Fibroblast of upper back skin (primary cell): ENCODE measurements at places on chromosomes 11 and 22.

DNA sequence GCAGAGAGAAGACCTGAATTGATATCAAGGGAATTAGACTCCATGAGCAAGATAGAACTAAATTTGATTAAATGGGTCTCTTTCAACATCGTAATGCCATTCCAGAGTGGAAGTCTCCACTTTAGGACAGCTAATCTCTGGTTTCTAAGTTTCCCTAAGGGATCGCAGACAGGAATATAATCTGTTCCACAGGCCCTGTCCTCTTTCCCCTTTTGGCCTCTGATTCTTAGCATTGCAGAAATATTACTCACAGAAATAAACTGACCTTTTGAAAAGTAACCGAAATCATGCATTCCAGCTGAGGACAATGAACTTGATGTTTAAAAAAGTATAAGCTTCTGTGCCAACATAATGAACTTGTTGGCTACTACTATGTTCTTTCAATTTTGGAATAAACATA, 227.8 kb downstream of the ETS1 start:
- peak; percentile 19 for DNase-seq

- no peak for DNase-seq
Measured at GRCh38 chr11:76734456-76735420, 48.4 kb upstream of the TSKU start.

- no peak for DNase-seq
Measured at GRCh38 chr11:27858866-27859265, 158.6 kb upstream of the BDNF start.

- no peak for DNase-seq
Measured at GRCh38 chr11:31259797-31260196, 109.7 kb downstream of the DCDC1 start.

DNA sequence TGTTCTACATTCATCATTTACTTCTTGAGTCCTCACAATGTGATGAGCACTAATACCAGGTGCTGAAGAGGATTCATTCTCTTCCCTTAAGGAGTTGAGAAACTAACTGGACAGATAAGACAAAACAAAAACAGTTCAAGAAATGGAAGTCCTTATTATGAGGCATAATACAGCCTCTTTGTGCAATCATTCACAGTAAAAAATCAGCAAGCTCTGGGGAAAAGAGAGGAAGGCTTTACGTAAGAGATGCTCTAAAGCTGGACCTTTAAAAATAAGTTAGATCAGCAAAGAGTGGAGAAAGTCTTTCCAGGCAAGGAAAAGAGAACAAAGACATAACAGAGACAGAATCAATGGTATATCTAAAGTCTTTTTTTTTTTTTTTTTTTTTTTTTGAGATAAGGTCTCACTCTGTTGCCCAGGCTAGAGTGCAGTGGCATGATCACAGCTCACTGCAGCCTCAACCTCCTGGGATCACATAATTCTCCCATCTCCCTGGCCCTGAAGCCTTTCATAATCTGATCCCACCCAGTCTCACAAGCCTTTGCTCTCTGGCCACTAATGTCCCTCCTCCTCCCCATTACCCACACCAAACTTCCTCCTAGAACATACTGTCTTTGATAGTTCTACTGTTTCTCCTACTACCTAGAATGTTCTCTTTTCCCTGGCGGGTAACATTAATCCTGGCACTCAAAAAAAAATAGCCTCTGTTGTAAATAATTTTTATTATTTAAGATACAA, 40.9 kb downstream of the MRTFA start:
- no peak for DNase-seq

DNA sequence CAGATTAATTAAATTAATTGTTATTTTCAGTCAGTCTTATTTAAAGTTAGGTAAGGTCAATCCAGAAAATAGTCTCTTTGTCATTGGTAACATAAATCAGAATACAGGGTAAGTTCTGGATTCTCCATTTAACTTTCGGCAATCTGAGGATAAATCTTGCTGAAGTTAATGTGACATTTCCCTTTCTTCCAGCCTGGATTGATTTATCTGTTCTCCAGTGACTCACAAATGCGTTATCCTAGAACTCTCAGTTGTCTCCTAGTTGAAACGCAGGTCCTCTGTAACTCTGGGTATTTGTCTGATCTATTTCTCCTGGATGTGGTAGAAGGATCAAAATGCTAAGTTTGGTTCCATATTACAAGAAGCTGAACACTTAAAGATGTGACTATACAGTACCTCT, 21.0 kb downstream of the OR51E1 start:
- peak; percentile 20 for DNase-seq

- peak; percentile 30 for DNase-seq
Measured at GRCh38 chr11:29534836-29535235, 482.0 kb downstream of the KCNA4 start.

GRCh38 chr22:47653921-47654320, 891.5 kb downstream of the TBC1D22A start:
- DNase-seq, result no peak

DNA sequence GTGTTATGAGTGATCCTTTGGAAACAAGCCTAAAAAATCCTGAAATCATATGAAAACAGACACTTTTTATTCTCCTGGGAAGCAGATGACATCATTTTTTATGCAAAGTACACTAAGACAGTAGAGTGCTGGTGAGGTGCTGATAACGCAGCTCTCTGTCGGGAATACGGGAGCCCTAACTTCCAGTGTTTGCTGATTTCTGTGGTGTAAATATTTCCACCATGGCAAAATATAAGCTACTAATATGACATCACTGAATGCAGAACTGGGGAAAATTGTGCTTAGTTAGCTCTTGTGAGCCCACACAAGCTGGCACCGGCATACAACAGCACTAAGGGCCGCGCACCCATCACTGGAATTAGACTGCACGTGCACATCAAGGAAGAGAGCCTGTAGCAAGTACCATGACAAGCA, 82.6 kb downstream of the FAM76B start:
- no peak for DNase-seq

DNA sequence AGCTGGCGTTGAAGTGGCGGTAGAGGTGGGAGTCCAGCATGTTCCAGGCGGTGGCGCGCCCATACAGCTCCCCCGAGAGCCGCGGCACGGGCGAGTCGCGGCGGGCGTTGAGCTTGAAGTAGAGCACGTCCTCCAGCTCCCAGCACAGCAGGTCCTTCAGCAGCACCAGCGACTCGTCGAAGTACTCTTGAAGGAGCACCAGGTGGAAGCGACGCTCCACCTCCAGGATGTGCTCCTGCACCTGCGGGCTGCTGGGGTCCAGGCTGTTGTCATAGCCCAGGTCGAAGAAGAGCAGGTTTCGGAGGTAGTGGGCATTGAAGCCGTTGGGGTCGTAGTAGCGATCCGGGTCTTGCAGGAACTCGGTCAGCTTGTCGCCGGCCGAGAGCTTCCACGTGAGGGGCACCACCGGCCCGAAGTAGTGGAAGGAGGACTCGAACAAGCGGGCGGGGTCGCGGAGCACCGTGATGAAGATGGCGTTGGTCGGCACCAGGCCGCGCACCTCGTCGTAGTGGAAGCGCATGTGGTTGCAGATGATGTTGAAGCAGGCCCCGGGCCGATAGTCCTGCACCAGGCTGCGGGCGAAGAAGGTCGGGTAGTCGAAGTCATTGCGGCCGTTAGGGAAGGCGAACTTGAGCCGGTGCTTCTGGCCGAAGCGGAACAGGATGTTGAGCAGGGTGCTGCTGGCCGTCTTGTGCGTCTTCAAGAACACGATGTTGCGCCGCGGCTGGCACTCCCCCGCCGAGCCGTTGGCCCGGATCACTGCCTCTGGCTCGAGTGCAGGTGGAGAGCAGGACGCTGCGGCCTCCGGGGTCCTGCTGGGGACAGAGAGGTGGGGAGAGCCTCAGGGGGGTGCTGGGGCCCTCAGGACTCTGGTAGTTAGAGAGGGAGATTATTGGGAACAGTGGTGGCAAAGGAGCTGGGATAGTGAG, 9.0 kb upstream of the SEC14L6 start:
- no peak for DNase-seq
